Neural progenitor cell (in vitro differentiated cells): ENCODE measurements at places on chromosomes 11 and 22. TPM values are rescaled to one million over a fixed set of nuclear protein-coding genes. Genes with fewer than 3 reads are reported as not detected.

RFPL3 gene
- total RNA-seq: 0.09 TPM in 1 of 2 replicates, not detected in the other

NAV2 gene
- 9.6 and 18.1 TPM in 2 replicates for total RNA-seq

MS4A7 gene
- total RNA-seq: not detected in 2 replicates

PKNOX2 gene
- 4.3 and 7.2 TPM in 2 replicates for total RNA-seq

OR52J3 gene
- total RNA-seq: not detected in 2 replicates

FAM180B gene
- total RNA-seq: not detected in 2 replicates

KCTD14 gene
- total RNA-seq: 4.3 and 5.3 TPM in 2 replicates

MRGPRE gene
- total RNA-seq: not detected in 2 replicates

NCR3LG1 gene
- total RNA-seq: 0.39 and 0.74 TPM in 2 replicates

SPTBN2 gene
- 14.5 and 51.7 TPM in 2 replicates for total RNA-seq

CXCR5 gene
- total RNA-seq: not detected in 2 replicates

MRPL49 gene
- total RNA-seq: 38.3 and 57.5 TPM in 2 replicates

OR51B4 gene
- 0.22 TPM in 1 of 2 replicates, not detected in the other for total RNA-seq

CTTN gene
- total RNA-seq: 200 and 239 TPM in 2 replicates

- DNase-seq: peak; percentile 86
Observed at GRCh38 chr11:17208257-17208999, 642 bp upstream of the PIK3C2A start.

- no peak for DNase-seq
Observed at GRCh38 chr11:9386901-9387300, 2.4 kb downstream of the IPO7 start.

- DNase-seq: no peak
Observed at GRCh38 chr11:124884869-124885479, 12.7 kb downstream of the ROBO4 start.

DNA sequence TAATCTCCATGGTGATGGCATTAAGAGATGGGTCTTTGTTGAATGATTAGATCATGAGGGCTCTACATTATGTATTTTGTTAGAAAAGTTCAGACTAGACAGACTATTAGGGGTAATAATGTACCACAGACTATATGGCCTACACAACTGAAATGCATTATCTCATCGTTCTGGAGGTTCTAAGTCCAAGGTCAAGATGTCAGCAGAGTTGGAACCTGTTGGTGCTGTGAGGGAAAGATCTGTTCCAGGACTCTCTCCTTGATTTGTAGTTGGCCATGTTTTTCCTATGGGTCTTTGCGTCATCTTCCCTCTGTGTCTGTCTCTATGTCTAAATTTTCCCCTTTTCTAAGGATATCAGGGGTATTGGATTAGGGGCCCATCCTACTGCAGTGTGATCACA lies 8.4 kb upstream of the GLYATL1 start:
- no peak for DNase-seq

DNA sequence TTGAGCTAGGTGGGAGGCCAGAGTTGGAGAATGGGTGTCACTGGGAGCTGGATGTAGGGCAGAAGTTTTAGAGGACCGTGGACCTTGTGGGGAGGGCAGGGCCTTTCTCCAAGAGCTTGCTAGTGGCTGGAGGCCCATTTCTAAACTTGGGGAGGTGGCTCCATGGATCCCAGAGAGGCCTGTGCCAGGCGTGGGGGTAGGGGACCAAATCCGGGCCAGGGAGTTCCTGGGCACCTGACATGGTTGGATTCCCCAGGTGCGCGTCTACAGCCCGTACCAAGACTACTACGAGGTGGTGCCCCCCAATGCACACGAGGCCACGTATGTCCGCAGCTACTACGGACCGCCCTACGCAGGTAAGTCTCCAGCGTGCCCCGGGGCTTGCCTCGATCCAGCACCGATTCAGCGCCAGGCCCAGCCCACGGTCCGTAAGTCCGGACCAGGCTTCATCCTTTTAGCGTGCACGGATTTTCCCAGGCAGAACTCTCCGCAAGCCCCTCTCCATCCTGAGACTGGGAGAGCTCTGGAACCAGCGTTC lies 14.2 kb downstream of the PLEKHB1 start:
- no peak for DNase-seq

GRCh38 chr11:33709466-33709865 lies 8.8 kb upstream of the C11orf91 start:
- no peak for DNase-seq

DNA sequence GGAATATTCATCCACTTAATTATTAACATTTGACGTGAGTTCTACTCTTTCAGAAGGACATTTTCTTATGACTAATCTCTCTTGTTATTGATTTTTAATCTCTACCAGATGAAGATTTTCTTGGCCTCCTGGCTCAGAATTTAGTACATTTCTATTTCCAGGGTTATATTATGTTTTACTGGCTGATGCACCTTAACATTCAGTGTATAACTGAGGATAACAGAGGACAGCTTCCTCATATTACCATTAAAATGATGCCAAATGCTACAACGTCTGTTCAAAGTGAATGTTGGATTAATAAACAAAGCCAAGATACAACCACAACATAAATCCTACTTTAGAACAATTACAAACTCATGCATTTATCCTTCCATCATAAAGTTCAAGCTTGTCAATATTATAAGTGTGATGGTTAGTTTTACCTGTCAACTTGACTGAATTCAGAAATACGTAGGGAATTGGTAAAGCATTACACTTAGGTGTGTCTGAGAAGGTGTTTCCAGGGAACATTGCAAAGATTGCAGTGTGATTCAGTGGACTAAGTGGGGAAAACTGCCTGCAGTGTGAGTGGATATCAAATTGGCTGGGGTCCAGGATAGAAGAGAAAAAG lies 485.2 kb downstream of the LRRC4C start:
- DNase-seq: no peak

GRCh38 chr11:114307524-114308203 lies 11.5 kb downstream of the NNMT start:
- DNase-seq: no peak

DNA sequence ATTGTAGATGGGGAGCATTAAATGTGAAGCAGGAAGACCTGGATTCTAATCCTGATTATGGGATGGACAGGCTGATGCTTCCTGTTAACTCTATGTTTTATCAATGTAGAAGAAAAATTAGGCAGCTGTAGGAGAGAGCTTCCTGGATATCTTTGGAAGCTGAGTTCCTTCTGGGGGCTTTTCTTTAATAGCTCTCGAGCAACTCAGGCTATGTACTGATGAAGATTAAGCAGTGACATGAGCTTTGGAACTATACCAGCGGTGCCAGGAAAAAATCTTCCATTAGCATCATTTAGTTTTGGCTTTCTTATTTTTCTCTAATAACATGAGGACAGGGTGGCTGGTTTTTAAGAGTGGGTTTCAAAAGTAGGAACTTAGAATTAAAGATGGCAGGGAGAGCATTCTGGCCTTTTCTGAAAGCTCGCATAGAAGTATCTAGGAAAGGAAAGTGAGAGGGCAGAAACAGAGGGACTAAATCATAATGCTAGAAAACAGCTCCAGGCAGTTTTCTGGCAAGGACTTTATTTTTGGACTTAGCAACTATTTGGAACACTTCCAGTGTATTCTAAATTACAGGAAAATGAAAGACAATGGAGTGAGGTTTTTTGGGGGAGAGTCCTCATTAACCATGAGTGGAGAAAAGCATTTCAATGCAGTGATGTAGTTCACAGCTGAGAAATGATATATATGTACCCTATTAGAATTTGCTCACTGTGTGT lies 69.2 kb upstream of the RRM1 start:
- DNase-seq: no peak

GRCh38 chr11:115580927-115581680 lies 76.9 kb upstream of the CADM1 start:
- DNase-seq: no peak

- peak; percentile 13 for DNase-seq
Observed at GRCh38 chr11:131154351-131154750, 216.1 kb upstream of the NTM start.

GRCh38 chr11:22807855-22808570 lies 21.6 kb downstream of the SVIP start:
- no peak for DNase-seq

GRCh38 chr22:40237241-40237640 lies 59.5 kb downstream of the TNRC6B start:
- DNase-seq: no peak

- no peak for DNase-seq
Observed at GRCh38 chr11:81966340-81966739, 767.3 kb downstream of the FAM181B start.

- DNase-seq: no peak
Observed at GRCh38 chr22:19082793-19083192, 39.4 kb downstream of the DGCR2 start.

GRCh38 chr22:20782596-20783299 lies 8.8 kb downstream of the SERPIND1 start:
- DNase-seq: no peak

DNA sequence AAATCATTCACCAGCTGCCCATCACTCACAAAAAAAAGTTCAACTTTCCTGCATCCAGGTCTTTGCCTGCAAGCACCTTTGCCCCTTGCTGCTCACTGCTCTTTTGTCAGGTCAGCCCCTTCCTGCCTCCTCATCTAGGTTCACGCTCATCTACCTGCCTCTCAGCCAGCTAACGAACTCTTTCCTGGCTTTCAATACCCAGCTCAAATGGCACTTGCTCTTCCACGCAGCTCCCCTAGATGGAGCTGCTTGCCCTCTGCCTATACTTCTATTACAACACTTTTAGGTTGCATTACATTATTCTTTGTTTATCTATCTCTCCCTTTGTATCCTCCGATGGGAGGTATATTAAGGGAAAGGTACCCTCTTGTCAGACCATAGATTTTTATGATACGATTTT lies 78.9 kb upstream of the TBCEL start:
- DNase-seq: no peak

DNA sequence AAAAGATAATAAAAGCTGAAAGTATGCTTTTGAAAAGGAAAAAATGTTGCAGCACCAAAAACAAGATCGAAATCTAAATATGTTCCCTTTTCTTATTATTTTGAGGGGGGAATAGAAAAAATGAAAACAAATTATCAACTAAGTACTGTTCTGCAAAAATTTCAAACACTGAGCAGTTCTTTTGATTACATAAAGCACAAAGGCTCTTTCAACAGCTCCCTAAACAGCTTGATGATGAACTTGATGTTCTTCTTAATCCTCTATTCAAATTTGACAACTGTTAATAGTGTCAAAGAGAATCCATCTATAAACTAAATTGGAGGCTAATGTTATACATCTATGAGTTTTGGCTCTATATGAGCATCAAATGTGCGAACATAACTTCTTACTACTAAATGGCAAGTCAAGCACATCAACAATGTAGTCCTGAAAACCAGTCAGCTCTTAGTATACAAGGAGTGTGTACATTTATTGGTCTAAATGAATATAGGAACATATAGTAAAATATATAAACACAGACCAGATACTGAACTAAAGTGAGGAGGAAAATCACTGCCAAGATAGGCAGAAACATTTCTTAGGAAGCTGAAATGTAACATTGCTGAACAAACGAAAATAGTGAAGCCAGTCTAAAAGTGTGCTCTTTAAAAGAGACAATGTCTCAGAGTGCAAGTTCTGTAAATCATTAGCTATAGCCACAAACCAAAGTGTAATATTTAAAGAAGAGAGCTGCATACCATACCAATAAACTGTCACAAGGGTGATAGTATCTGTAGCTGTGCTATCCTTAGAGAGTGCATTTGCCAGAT lies 94.3 kb downstream of the SOX6 start:
- no peak for DNase-seq

DNA sequence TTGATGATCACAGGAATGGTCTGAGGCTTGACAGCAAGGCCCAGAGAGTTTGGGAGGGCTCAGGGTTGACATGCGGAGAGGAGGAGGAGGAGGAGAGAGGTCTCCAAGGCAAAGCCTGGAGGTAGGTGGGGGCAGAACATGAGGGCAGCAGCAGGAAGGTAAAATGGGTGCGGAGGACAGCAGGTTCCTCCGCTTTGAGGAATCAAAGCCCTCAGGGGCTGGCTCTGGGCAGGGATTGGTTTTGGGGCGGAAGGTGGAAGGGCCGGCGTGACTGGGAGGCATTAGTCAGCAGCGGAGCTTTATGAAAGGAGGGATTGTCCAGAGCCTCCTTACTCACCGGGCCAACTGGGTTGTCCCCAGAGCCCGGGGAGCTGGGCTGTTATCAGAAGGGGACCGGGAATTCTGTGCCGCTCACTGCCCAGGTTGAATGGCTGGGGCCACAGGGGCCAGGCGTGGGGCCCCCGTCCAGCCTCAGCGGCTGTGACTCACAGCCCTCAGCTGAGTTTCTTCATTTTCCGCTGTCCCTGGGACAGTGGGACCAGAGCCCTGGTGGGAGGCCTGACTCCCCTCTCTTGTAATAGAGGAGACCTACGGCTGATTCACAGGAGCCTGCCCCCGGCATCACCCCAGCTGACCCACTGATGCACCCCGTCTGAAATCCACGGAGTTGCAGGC lies 36.2 kb downstream of the LIF start:
- DNase-seq: peak; percentile 29

DNA sequence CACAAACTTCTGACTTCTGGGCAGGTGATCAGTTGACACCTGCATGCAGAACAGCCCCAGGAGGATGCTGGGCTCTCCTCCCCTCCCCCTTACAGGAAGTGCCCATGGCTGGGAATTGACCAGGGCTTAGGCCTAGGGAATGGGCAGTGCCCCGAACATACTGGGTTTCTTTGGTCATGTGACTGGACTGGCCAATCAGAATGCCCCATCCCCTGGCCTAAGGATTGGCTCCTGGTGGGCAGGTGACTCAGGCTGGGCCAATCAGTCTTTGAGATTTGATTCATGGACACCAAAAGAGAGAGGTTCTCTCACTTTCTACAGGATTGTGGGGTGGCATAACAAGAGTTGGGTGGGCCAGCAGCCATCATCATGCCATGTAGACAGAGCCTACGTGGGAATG lies 37.1 kb downstream of the MCM5 start:
- no peak for DNase-seq

DNA sequence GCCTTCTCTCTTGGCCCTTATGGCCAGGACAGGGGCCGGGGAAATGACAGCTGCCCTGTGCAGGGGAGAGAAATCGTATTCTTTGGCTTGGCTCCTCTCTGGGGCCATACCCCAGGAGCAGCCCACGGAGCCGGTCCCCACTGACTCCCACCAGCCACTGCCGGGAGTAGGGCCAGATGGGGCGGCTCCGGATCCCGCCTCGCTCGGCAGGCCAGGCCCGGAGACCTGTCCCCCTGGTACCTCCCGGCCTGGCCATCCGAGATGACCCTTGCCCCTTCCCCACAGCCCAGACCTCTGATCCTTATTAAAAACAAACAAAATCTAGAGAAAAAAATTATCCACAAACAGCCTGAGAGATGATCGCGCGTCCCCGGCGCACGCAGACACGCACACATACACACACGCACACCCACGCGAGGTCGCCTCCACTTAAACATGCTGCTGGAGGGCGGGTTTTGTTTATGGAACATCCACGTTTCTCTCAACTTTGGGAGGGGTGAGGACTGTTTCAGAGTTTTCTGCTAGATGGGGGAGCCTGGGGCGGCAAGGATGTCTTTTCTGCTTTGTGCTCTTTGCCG lies 59.1 kb downstream of the IGLL1 start:
- peak; percentile 45 for DNase-seq
